ENCODE measurements at places on chromosomes 2 and 18.

GRCh38 chr2:64605026-64605471, 48.7 kb downstream of the SERTAD2 start:
- DNase-seq = no peak

- DNase-seq = no peak
These were observed 8.8 kb downstream of the NABP1 start for GRCh38 chr2:191686729-191687128.

- DNase-seq = no peak
These were observed 15.5 kb downstream of the CEP192 start for GRCh38 chr18:13006531-13007247.

- DNase-seq = no peak
These were observed 673.1 kb upstream of the FSHR start for GRCh38 chr2:49827366-49827765.

- no peak for DNase-seq
These were observed 667.6 kb downstream of the CNTNAP5 start for GRCh38 chr2:124692707-124693106.

- DNase-seq = no peak
These were observed 102.6 kb downstream of the POLR1A start for GRCh38 chr2:86003104-86003503.

DNA sequence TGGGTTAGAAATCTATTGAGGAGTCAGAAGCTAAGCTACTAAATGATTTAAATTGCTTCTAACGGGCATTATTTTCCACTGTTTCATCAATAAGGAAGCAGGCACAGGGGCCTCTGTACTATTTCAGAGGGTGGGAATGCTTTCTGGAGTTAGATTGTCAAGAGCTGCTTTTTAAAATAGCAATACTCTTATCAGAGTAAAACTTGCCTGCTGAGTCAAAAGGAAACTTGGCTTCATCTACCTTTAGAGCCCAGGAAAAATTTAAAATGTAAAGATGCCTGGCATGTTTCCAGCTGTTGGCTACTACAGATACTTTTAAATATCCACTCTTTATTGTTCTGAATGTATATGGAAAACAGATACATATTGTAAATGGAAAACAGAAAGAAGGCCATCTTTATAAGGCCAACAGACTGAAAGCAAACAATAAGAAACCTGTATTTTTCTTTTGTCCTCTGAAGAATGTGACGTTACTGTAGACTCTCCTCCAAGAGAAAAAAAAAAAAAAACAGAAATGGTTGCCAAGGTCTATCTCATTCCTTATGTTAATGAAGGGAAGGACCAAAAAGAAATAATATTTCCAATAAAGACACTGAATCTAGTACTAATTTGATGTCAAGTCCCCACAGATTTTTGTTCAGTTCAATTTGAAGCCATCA, 79.1 kb downstream of the FIGN start:
- DNase-seq = no peak

- DNase-seq = no peak
These were observed 405.3 kb downstream of the MBD2 start for GRCh38 chr18:53819174-53819573.

GRCh38 chr18:33156906-33157470, 283.5 kb downstream of the CCDC178 start:
- DNase-seq = no peak

DNA sequence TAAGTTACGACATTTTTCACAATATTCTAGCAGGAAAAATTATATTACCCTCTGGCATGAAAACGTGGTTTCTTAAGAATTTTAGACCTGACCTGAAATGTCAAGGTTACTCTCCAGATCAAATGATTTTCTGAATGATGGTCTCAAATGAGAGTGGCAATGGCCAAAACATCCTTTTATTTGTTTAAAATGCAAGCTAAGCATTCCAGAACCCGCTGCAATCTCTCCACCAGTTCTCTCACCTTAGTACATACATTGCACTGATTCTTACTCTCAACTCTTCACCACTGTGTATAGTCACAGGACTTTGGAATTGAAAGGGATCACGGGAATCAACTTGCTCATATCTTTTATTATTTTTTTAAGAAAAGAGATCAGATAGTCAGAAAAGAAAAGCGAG, 391.6 kb upstream of the LRATD1 start:
- DNase-seq = no peak

DNA sequence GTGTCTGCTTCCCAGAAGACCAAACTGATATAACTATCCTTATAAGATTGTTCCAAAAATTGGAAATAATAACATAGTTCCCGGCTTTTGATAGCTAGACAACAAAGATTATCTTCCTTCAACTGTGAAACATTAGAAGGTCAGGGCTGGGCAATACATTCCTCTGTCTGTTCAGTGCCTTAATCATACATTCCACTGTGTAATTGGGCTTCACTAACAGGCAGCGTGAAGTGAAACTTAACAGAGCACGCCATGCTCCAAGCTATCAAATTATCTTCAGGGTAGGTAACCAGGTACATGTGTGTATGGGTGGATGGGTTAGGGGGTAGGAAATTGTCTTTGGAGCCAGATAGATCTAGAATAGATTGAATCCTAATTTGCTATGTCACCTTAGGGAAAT, 23.5 kb upstream of the ARL5A start:
- DNase-seq = no peak

GRCh38 chr2:73970850-73971471, 13.7 kb upstream of the TET3 start:
- DNase-seq = peak; percentile 25

- DNase-seq = no peak
These were observed 103.7 kb upstream of the PXDN start for GRCh38 chr2:1847846-1848598.

- no peak for DNase-seq
These were observed 25.9 kb upstream of the GPR17 start for GRCh38 chr2:127619877-127620705.

GRCh38 chr2:242051463-242051862, 181.9 kb downstream of the RTP5 start:
- DNase-seq = no peak

GRCh38 chr2:23574919-23575654, 190.1 kb downstream of the KLHL29 start:
- no peak for DNase-seq

GRCh38 chr2:287911-288757, at the start of gene ALKAL2:
ALKAL2 (minus strand) TSS chr2:288091; CDS start chr2:287835, 256 bp downstream.
- no peak for DNase-seq

GRCh38 chr2:232310696-232311095, 67.9 kb upstream of the ALPP start:
- DNase-seq = no peak

All from activated T-helper 1 cell treated with Interleukin-2 at 50 U/mL for 16 hours (primary cell).